ENCODE measurements at places on chromosomes 2 and 18. TPM values are rescaled to one million over a fixed set of nuclear protein-coding genes. Genes with fewer than 3 reads are reported as not detected.
A peak's percentile ranks its signal among the peaks of the same experiment; 100 is the strongest.

DNA sequence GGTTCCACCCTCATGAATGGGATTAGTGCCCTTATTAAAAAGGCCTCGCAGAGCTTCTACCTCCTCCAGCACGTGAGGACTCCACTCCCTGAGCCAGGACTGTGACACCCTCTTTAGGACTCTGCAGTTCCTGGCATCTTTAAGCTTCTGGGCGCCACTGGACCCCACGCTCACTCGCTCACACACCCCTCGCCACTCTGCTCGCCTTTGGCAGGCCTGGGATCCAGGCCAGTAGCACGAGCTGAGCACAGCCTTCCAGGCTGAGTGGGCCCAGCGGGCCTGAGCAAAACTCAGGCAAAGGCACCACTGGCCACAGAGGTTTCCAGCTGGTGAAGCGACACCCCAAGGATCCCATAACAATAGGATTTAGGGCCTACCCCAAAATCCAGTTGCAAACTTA lies 107.9 kb upstream of the GPC1 start:
- no peaks in the 10 kb centered on the region for H3K36me3 ChIP-seq
- H3K27ac ChIP-seq, result peak overlapping the region; percentile 62
- H3K4me1 ChIP-seq, result peaks cover 17% of the 10 kb centered on the region
- H3K27me3 ChIP-seq, result no peaks in the 10 kb centered on the region
- DNase-seq, result no peak
- no peak overlapping the region for H3K4me3 ChIP-seq

DNA sequence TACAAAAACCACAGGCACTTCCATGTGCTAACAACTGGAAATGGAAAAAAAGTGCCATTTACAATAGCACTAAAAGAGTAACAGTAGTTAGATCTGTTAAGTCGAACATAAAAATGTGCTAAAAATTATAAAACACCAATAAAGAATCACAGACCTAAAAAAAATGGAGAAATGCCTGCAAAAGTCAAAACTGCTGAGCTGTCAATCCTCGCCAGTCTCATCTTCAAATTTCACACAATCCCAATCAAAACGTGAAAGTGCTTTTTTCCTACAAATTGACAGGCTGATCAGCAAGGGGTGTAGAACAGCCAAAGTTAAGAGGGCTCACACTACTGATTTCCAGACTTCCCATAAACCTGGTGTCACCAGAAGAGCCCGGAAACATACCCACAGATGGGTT lies 53.2 kb downstream of the ANO7 start:
- no peaks in the 10 kb centered on the region for H3K27me3 ChIP-seq
- no peak overlapping the region for H3K27ac ChIP-seq
- H3K4me1 ChIP-seq, result no peaks in the 10 kb centered on the region

- peaks cover 33% of the 10 kb centered on the region for H3K36me3 ChIP-seq
- H3K27ac ChIP-seq, result no peak overlapping the region
- peaks cover 27% of the 10 kb centered on the region for H3K4me1 ChIP-seq
Observed at GRCh38 chr18:58937071-58937886, 72.6 kb downstream of the ZNF532 start.

Gene DUSP2
- 1.1 TPM for total RNA-seq

Gene IKZF2
- 7.6 TPM for total RNA-seq

Measured in neural crest cell (in vitro differentiated cells).